ENCODE measurements at places on chromosomes 2 and 18. TPM values are rescaled to one million over a fixed set of nuclear protein-coding genes. Genes with fewer than 3 reads are reported as not detected.
A peak's percentile ranks its signal among the peaks of the same experiment; 100 is the strongest.

- DNase-seq = no peak
Observed at GRCh38 chr2:127406454-127406853, 11.8 kb upstream of the PROC start.

- peak; percentile 25 for DNase-seq
Observed at GRCh38 chr2:83081826-83082690, 1377.0 kb downstream of the SUCLG1 start.

DNA sequence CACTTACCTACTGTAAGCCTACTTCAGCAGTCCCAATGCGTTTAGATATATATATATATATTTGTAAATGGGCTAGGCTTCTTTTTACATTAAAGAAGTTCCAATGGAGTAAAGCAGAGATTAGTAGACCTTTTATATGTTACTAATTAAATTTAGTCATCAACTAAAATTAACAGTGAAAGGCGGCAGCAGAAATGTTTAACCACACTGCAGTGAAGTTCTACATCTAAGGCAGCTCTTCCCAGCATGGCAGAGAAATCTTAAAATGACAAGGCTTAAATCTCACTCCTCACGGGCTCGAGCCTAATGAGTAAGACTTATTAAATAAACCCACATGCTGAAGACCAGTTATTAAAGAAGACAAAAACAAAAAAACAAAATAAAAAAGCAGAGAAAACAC lies 19.1 kb upstream of the KANSL1L start:
- no peak for DNase-seq

DNA sequence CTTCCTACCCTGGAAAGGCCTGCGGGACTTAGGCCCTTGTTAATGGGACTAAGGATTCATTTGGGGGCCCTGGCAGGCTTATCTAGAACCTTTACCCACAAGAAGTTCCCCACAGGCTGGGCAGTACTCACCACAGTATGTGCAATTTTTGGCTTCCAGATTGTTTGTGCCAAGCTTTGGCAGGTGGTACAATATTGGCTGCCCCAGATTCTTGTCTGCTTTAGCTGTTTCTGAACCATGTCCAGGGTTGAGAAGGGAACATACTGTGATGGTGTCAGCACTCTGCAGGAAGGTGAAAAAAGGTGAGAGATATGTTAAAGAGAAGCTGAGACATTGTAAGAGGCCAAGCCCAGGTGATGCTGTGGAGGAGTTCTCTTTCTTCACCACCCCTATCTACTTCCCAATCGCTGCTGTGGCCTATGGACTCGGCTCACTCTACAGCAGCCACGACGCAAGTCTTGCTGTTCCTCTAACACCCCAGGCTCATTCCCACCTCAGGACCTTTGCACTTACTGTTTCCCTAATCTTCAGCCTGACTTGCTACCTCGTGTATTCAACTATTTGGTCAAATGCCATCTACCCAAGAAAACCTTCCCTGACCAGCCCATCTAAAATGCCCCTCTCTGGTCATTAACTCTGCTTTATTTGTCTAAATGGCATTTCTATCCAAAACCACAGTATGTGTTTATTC lies 9.2 kb downstream of the SLC4A5 start:
- DNase-seq = no peak

GRCh38 chr2:185188656-185189055 lies 549.9 kb upstream of the FSIP2 start:
- DNase-seq = no peak

KATNAL2 gene
- total RNA-seq = 4.1 TPM

DNA sequence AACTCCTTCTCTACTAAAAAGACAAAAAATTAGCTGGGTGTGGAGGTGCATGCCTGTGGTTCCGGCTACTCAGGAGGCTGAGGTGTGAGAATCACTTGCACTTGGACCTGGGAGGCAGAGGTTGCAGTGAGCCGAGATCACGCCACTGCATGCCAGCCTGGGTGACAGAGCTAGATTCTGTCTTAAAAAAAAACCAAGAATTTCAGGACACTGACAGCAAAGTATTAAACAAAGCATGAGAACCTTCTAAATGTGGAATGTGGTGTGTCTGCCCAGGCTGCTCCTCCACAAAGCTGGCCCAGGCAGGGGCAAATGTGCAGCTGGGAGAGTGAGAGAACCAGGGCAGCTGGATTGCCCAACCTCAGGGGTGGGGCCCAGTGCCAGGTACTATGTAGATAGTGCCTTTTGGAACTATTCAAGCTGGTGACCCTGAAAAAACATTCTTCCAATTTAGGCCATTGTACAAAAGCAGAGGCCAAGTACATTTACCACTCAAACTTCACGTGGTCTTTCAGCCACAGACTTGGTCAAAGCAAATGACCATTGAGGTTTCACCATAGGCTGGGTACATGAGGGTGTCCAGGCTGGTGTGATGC lies 6.7 kb upstream of the UGT1A5 start:
- DNase-seq = no peak

DNA sequence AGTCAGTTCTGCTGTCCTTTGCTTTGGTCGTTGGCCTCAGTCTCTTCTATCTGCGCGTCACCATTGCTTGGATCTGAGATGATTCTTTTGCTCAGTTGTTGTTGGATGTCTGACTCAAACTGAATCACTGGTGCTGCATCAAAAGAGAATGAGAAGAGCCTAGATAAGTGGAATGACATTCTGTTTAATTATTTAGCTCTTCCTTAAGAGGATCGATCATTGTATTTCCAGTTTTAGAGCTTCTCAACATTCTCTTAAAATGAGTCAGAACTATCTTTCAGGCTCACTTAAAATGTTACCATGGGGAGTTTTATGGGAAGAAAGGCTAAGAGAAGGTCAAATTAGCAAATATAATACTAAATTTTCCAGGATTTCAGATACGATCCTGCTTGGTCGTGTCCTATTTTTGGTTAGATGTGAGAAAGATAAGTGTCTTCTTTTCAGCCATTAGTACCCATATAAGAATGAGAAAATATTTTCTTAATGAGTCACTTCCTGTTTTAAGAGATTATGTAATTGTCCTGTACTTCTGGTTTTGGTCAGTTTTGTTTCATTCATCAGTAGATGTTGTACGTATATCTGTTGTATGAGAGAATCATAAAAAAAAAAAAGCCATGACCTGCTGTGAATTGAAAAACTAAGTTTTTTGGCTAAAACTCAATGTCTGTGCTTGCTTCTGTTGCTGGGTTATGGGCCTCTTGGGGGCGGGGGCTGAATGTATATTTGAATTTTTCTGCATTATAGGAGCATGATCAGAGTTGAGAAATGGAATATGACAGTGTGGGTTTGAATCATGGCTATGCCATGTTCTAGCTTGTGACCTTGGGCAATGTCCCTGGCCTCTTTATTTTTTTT lies 31.6 kb upstream of the CASP10 start:
- no peak for DNase-seq

LRP2 gene
- 1.8 TPM for total RNA-seq

DNA sequence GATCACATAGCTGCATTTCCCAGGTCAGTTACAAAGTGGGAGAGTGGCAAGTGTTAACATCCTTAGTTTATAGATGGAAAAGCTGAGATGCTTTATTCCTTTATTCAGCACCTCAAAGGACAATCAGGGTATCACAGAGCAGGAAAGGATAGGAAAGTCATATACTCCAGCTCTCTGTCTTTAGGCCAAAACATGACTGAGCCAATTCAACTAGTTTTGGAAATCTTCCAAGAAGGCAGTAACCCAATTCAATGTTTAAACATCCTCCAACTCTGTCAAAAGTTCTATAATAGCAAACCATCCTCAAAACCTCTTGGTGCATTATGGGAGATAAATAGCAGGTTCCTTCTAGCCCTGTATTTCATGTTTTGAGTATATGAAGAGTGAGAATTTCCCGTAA lies 25.2 kb downstream of the CASP8 start:
- DNase-seq = no peak

DNA sequence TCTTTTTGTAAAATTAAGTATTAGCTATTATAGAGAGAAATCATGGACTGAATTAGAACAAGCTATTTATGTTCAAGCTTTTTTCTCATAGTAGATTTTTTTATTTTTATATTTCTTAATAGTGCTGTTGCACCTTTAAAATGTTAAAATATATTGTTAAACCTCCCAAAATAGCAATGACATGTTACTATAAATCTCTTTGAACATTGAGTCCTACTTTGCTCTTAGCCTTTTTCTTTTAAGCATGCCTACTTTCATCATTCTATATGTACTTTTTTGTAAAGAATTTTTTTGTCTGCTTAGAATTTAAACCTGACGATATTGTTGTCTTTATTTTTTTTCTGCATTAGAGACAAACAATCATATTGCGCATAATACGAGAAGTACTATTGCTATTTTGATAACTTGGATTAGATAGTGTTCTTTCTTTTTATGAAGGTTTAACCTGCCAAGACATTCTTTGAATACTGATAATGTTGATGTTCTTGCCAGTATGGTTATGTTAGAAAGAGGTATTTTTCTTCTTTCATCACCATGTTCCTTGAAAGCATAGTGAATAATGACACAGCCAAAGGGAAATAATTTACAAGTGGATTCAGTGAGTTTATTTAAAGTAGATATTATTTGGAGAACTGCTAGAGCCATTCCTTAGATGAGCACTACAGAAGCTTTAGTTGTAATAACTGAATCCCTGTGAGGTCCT lies 40.6 kb downstream of the PMS1 start:
- DNase-seq = no peak

DYNAP gene
- not detected for total RNA-seq

IL36B gene
- total RNA-seq = not detected

DNA sequence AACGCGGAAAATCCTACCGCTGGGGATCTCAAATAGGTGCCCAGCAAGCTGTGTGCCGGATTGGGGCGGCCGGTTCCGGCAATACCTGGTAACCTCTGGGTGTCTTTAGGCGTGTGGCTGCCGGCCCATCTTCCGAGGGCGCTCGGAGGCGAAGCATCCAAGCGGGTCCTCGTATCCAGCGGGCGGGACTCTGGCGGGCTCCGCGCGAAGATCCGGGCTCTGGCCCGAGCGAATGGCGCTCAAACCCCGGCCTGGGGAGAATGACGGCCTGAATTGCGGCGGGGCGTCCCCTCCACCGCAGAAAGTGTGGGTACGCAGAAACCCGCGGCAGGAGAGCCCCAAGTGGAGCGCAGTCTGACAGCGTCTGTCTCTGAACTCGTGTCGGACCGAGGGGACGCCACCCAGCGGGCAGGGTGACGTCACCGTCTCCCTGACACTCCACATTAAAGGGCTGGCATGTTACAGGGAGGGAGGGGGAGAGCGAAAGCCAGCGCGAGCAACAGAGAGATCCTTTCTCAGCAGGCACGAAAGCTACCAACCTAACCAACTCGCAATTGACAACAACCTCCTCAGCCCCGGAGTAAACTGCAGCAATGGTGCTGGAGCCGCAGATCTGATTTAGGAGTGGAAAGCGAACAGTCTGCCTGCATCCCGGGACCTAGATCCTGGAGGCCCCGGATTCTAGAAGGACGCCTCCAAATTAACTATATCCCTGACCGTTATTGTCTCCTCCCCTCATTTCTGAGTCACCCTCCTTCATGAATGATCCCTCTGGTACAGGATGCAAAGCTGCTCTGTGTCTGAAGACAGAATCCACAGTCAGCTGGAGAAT lies at the start of gene SKOR2:
Gene SKOR2 (minus strand): TSS at position 372 of the 832 bp plus-strand sequence. CDS start 2,477 bp downstream, outside the sequence.
- DNase-seq = no peak

TRIM54 gene
- 105 TPM for total RNA-seq

GRCh38 chr2:95551055-95551568 lies 40.7 kb upstream of the TRIM43 start:
- no peak for DNase-seq

LOXL3 gene
- 8.4 TPM for total RNA-seq

DNA sequence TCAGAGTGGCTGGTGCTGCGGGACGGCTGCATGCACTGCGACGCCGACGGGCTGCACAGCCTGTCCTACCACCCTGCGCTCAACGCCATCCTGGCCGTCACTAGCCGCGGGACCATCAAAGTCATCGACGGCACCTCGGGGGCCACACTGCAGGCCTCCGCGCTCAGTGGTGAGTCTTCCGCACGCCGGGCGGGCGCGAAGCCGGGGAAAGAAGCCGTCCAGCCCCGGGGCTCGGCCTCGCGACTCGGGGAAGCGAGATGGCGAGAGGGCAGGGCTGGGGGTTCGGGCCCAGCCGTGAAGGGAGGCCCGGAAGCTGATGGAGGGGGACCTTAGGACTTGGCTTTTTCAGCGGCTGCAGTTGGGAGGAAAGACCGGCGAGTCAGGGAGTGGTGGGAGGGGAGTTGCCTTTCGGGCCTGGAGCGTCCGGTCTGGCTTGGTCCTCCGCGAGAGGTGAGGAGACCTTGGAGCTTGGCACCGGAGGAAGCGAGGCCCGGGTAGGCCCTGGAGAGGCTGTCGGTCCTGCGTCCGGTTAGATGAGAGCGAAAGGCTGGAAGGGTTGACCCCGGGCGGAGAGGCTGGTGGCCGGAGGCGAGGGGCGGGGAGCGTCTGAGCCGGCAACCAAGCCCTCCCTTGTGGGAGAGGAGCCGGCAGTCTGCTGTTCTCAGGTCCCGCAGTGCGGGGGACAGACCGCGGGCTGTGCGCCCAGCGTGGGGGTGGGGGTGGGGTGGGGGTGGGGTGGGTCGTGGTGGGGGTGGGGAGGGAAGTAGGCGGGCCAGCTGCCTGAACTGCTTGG lies 691 bp downstream of the BIRC6 start:
- peak; percentile 60 for DNase-seq

- no peak for DNase-seq
Observed at GRCh38 chr2:224038830-224039079, 331 bp downstream of the SERPINE2 start.

DNA sequence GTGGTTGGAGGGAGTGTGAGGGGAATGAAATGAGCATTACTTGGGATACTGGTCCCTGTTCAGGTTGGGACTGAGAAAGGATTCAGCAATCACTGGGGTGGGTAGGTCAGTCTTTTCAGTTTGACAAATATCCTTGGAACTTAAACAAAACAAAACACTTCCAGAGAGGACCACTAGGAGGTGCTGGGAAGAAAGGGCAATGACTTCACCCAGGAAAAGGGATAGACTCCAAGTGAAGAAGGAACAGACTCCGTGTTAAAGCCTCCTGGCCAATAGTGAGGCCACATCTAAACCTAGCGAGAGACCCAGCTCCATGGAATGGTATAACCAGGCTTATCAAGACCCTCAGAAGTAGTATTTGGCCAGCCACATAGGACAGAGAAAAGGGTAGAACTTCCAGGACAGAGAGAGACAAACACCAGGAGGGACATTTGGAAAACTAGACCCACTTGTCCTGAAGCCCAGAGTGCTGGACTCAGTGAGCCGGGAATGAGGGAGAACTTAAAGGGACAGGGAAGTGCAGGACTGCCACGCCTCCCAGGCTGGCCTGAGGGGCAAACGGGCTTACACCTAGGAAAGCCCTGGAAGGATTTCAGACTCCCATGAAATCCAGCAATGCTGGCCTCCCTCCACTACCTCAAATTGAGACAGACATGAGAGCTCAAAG lies 19.6 kb upstream of the KCNG3 start:
- DNase-seq = no peak

GATA6 gene
- total RNA-seq = 59.6 TPM

- DNase-seq = no peak
Observed at GRCh38 chr2:231922311-231923009, 3.7 kb downstream of the NPPC start.

- no peak for DNase-seq
Observed at GRCh38 chr2:230974096-230974913, 21.6 kb upstream of the SPATA3 start.

DNA sequence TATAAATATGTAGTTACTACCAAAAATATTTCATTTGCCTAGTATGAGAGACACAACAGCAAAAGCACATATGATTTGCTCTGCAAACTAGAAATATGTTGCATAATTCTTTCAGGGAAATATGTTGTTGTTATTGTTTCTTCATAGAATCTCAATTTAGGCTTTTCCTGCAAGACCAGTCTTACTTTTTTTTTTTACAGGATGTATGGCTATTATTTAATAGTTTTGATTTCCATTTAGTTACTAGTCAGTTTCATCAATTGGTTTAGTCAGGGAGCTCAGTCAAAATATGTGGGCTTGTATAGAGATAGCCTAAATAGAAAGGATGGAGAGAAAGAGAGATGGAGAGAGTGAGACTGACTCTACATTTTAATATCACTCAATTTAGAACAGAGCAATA lies 6.1 kb downstream of the LRP1B start:
- DNase-seq = no peak

Data from left cardiac atrium (tissue), 4 donors.